ENCODE measurements at places on chromosomes 5 and 9. TPM values are rescaled to one million over a fixed set of nuclear protein-coding genes. Genes with fewer than 3 reads are reported as not detected.

Gene GRXCR2
- total RNA-seq = not detected

Gene BAAT
- total RNA-seq = not detected

Gene IGIP
- total RNA-seq = 2.7 TPM

Gene BASP1
- not detected for total RNA-seq

Gene LECT2
- not detected for total RNA-seq

Gene GPR150
- 0.83 TPM for total RNA-seq

Gene STPG3
- not detected for total RNA-seq

Gene REEP2
- 0.68 TPM for total RNA-seq

Gene RETREG1
- total RNA-seq = 51.8 TPM

Gene BHMT2
- not detected for total RNA-seq

Gene G3BP1
- total RNA-seq = 213 TPM

Gene MLANA
- not detected for total RNA-seq

Gene C5orf34
- total RNA-seq = 10.3 TPM

Gene C1QTNF3
- 3.0 TPM for total RNA-seq

Gene COL23A1
- total RNA-seq = 0.63 TPM

Gene ADAMTSL1
- not detected for total RNA-seq

Gene BARX1
- total RNA-seq = 0.53 TPM

Gene ABLIM3
- total RNA-seq = not detected

Gene NTRK2
- 0.05 TPM for total RNA-seq

Gene MARVELD2
- total RNA-seq = 0.18 TPM

Gene C9orf153
- 0.34 TPM for total RNA-seq

Gene IFNA13
- not detected for total RNA-seq

Gene GGTA1
- not detected for total RNA-seq

Gene ANKRD18A
- 0.08 TPM for total RNA-seq

Gene GRM6
- not detected for total RNA-seq

Gene PSAT1
- 110 TPM for total RNA-seq

Gene RGMB
- total RNA-seq = 0.16 TPM

Gene PCDHGA7
- total RNA-seq = not detected

Gene CDH12
- not detected for total RNA-seq

Gene CCDC192
- not detected for total RNA-seq

Gene HTR4
- total RNA-seq = not detected

Gene TXNDC8
- not detected for total RNA-seq
